ENCODE measurements at places on chromosomes 1 and 21. TPM values are rescaled to one million over a fixed set of nuclear protein-coding genes. Genes with fewer than 3 reads are reported as not detected.

SCNM1 gene
- 19.7 TPM for total RNA-seq

ZBTB37 gene
- total RNA-seq: 3.8 TPM

CELA2B gene
- not detected for total RNA-seq

UTS2 gene
- 0.26 TPM for total RNA-seq

LCE1E gene
- not detected for total RNA-seq

BSND gene
- total RNA-seq: not detected

WNT2B gene
- total RNA-seq: 1.9 TPM

HMCN1 gene
- total RNA-seq: 1.9 TPM

- DNase-seq: no peak
These were observed 26.7 kb upstream of the ZBTB8B start for GRCh38 chr1:32438136-32438535.

DNA sequence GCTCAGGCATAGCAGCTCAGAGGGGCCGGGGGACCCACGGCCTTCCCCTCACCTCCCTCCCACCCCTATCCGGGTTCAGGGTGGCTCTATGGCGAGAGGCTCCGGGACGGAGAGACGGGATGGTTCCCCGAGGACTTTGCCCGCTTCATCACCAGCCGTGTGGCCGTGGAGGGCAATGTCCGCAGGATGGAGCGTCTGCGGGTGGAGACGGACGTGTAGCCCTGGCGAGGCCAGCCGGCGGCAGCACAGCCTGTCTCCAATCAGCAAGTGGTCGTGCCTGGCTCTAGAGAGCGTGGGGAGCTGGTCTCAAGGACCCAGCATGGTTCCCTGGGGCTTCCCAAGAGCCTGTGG, 25.9 kb downstream of the ARHGEF16 start:
- no peak for DNase-seq

- no peak for DNase-seq
These were observed 33.6 kb upstream of the LHX8 start for GRCh38 chr1:75100481-75101092.

GRCh38 chr1:200384818-200385390, 24.9 kb downstream of the ZNF281 start:
- DNase-seq: no peak

GRCh38 chr1:163093169-163093568, 24.0 kb downstream of the RGS4 start:
- no peak for DNase-seq

DNA sequence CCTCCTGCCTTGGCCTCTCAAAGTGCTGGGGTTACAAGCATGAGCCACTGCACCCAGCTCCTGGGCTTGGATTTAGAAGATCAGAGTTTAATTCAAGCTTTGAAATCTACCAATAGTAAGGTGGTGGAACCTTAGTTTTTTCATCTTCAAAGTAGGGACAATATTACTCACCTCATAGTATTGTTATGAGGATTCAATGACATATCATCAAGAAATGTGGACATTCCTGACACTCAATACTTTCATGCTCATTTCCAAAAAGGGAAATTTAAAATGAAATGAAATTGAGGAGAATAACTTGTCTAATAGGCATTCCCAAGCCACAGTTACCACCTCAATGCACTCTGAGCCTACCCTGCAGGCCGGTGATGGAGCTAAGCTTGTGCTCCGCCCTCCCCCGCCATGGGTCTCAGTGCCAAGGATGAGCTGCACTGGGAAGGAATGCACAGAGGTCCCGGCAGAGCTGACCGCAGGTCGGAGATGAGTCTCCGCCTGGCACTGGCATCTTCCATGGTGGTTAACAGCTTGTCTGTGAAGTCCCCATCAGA, 56.5 kb upstream of the BCAR3 start:
- DNase-seq: peak; percentile 88

DNA sequence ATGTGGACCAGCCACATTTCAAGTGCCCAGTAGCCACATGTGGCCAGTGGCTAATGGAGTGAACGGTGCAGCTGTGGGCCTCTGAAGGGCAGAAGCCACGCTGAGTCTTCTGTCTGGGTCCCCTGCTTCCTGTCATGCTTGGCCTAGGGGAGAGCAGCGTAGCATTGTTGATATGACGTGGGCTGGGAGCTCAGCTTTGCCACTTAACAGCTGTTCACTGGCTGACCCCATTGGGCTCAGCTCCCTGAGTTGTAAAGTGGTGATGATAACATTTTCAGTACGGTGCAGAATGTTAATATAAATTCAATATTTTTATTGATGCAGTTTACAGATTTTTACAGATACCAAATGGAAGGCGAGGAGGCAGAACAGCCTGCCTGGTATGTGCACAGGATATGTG, 4.5 kb downstream of the PODN start:
- no peak for DNase-seq

DNA sequence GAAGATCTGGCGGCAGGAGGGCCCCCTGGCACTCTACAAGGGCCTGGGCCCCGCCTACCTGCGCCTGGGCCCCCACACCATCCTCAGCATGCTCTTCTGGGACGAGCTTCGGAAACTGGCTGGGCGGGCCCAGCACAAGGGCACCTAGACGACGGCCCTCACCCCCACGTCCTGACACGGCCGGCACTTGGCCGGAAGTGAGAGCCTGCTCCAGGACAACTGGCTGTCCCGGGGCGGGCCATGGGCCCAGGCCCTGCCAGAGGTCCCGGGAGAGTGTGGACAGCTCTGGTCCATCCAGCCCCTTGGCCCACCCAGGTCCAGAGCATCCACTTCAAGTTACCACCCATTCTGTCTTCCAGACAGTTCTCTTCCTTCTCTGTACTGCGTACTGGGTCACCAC, 3.0 kb upstream of the TMEM82 start:
- no peak for DNase-seq

DNA sequence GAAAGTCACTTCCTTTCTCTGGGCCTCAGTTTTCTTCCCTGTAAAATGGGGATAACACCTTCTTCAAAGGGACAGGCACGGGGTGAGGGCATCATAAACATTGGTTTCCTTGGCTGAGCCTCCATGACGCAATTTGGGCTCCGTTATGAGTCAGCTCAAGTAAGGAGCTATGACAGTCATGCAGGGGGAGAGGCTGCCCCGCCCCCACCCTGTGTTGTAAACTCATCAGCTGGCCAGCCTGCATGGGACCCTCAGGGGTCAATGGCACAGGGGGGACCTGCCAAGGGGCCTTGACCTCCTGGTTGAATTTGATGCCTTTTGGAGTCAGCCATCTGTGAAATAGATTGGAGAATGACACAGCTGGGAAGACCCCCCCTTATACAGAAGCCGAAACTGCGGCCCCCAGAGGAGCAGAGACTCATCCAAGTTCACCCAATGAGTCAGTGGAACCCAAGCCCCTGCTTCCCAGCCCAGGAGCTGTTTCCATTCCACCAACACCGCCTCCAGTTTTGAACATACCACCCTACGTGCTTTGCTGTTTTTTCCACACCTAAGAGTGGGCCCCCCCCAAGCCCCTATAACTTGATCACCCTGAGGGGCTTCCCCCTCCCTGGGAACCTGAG, 36.8 kb upstream of the RUNX3 start:
- DNase-seq: peak; percentile 60

GRCh38 chr1:18123467-18123992, 15.9 kb downstream of the IGSF21 start:
- no peak for DNase-seq

GRCh38 chr1:211742889-211743529, 67.6 kb upstream of the NEK2 start:
- no peak for DNase-seq

GRCh38 chr1:115241309-115241708, 96.7 kb downstream of the NGF start:
- no peak for DNase-seq

GRCh38 chr1:185696422-185697150, 37.6 kb upstream of the HMCN1 start:
- peak; percentile 33 for DNase-seq

DNA sequence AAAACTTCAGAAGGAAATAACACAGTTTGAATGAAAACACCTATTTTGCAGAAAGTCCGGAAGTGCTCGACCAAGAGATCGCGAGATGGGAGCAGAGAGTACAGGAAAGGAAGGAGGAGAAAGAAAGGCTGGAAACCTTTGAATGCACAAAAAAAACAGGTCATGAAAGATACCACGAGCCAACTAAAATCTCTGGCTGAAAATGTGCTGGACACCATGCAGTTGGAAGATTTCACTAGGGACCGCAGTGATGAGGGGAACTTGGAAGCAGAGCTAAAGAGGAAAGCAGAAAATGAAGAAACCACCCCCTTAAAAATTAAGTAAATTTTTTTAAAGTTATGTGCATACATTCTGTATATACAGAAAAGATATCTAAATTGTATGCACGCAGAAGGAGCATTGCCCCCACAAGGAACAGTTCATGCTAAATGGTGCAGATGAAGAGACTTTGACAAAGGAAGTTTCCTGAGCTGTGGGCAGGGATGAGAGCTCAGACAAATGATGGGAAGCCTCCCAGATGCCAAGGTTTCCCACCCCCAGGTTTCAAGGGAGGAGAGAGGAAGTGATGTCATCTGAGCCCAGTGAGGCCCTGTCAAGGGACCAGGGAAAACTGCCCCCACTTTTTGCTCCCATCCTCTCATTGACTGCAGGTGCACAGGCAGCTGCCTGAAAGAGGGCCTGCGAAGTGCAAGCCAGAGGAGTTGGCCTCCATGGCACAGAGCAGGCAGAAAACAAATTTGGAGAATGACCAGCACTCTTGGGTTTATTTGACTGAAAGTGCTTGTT, 52.5 kb downstream of the ETS2 start:
- no peak for DNase-seq
